Activated naive CD4-positive, alpha-beta T cell treated with anti-CD3 and anti-CD28 coated beads, Interleukin-2, amount 10 ng/mL, durations not matched to agents 7 days and 5 days (primary cell): ENCODE measurements at places on chromosomes 1 and 21.

DNA sequence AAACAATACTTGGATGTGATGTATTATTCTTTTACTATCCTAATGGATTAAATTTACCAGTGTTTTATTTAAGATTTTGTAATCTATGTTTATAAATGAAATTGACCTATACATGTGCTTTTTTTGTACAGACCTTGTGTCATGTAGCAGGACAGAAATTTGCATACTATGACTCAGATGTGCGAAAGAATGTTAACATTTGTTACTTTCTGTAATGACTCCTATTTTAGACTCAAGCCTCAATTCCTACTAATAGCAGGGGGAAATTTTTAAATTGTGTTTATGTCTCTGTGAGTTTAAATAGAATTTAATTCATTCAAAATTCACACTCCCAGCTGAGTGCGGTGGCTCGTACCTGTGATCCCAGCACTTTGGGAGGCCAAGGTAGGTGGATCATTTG, 21.8 kb upstream of the RIMKLA start:
- no peak overlapping the region for H3K27ac ChIP-seq
- no peak for DNase-seq
- H3K4me3 ChIP-seq, result no peak overlapping the region
- H3K36me3 ChIP-seq, result no peaks in the 10 kb centered on the region
- H3K4me1 ChIP-seq, result no peaks in the 10 kb centered on the region

DNA sequence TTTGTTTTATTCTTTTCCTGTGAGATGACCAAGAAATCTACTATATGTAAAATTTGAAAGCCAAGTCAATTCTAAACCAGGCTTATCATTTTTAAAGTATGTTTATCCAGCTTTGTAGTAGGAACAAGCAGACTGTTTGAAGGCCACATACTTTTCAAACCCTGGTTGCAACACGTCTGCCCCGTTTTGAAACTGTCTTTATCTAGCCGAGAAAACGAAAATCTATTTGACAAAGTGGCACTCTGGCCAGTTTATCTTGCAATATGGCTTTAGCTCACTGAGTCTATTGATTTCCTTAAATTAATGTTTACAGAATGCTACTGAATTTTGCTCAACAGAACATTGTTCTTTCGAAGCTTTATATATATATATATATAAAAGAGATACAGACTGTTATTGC, 39.7 kb downstream of the PROX1 start:
- H3K4me3 ChIP-seq, result no peak overlapping the region
- no peak overlapping the region for H3K27ac ChIP-seq
- H3K36me3 ChIP-seq, result no peaks in the 10 kb centered on the region
- DNase-seq, result no peak

GRCh38 chr1:59520827-59521418, 224.0 kb downstream of the FGGY start:
- H3K36me3 ChIP-seq, result no peaks in the 10 kb centered on the region
- H3K27me3 ChIP-seq, result no peaks in the 10 kb centered on the region
- no peak overlapping the region for H3K4me3 ChIP-seq
- no peak for DNase-seq
- H3K27ac ChIP-seq, result no peak overlapping the region

DNA sequence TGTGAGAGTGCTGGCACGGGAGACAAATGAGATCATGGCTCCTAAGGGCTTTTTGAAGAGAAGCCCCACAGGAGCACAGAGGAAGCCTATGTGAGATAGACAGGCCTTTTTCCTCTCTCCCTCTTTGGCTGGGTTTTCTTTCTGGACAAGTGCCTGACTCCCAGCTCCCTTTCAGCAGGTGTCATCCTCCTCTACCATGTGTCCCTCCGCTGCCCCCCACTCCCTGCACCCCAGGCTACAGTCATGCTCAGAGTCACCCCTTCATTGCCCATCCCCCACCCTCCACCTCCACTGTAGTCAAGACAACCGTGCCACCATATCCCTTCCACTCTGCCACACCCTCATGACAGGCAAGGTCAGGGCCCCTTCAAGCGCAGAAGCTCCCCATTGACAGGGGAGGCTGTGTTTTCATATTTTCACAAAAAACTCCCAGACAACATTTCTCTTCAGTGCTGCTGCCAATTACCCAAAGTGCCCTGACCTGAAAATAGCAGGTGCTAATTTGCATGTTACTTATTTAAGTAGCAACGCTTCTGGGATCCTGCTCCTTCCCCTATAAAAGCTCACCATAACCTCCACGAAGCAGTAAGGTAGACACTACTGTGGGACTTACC, 92.1 kb upstream of the IPO9 start:
- H3K4me1 ChIP-seq, result peaks cover 11% of the 10 kb centered on the region
- no peak overlapping the region for H3K27ac ChIP-seq
- DNase-seq, result no peak
- H3K27me3 ChIP-seq, result peaks cover 71% of the 10 kb centered on the region
- H3K4me3 ChIP-seq, result no peak overlapping the region

DNA sequence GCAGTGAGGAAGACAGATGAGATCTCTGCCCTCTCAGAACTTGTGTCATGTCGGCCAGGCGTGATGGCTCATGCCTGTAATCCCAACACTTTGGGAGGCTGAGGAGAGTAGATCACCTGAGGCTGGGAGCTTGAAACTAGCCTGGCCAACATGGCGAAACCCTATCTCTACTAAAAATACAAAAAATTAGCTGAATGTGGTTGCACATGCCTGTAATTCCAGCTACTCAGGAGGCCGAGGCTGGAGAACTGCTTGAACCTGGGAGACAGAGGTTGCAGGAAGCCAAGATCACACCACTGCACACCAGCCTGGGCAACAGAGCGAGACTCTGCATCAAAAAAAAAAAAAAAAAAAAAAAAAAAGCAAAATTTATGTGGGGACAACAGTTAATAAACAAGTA, 40.9 kb upstream of the RALGPS2 start:
- H3K27ac ChIP-seq, result no peak overlapping the region
- H3K4me1 ChIP-seq, result no peaks in the 10 kb centered on the region
- DNase-seq, result no peak
- no peaks in the 10 kb centered on the region for H3K27me3 ChIP-seq
- no peaks in the 10 kb centered on the region for H3K36me3 ChIP-seq

DNA sequence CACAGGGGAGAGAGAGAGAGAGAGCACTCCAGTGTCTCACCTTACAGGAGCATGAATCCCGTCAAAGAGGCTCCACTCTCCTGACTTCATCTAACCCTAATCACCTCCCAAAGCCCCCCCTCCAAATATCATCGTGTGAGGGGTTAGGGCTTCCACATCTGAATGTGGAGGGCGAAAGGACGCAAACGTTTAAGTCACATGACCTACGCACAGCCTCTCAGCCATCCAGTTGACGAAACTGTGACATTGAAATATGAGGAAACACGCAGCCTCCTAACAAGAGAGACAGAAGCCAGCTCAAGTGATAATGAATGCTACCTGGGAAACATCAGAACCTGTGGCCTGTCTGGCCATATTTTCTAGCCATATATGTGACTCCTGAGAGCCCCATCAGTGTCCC, 63.7 kb downstream of the MATN1 start:
- H3K4me1 ChIP-seq, result no peaks in the 10 kb centered on the region
- H3K27ac ChIP-seq, result no peak overlapping the region
- peaks cover 4% of the 10 kb centered on the region for H3K27me3 ChIP-seq
- no peaks in the 10 kb centered on the region for H3K36me3 ChIP-seq

- no peak overlapping the region for H3K4me3 ChIP-seq
- peaks cover 2% of the 10 kb centered on the region for H3K4me1 ChIP-seq
- peaks cover 57% of the 10 kb centered on the region for H3K36me3 ChIP-seq
Measured at GRCh38 chr1:172567720-172568119, 34.8 kb downstream of the SUCO start.

- peaks cover 5% of the 10 kb centered on the region for H3K4me1 ChIP-seq
- peak; percentile 65 for DNase-seq
- H3K36me3 ChIP-seq, result no peaks in the 10 kb centered on the region
- H3K27ac ChIP-seq, result no peak overlapping the region
Measured at GRCh38 chr1:207579436-207579799, 65.5 kb upstream of the CR1L start.

GRCh38 chr1:26408604-26409003, 2.0 kb upstream of the LIN28A start:
- peak overlapping the region; percentile 22 for H3K4me3 ChIP-seq
- H3K36me3 ChIP-seq, result no peaks in the 10 kb centered on the region
- DNase-seq, result peak; percentile 88
- peaks cover 18% of the 10 kb centered on the region for H3K4me1 ChIP-seq
- H3K27me3 ChIP-seq, result peaks cover 67% of the 10 kb centered on the region

DNA sequence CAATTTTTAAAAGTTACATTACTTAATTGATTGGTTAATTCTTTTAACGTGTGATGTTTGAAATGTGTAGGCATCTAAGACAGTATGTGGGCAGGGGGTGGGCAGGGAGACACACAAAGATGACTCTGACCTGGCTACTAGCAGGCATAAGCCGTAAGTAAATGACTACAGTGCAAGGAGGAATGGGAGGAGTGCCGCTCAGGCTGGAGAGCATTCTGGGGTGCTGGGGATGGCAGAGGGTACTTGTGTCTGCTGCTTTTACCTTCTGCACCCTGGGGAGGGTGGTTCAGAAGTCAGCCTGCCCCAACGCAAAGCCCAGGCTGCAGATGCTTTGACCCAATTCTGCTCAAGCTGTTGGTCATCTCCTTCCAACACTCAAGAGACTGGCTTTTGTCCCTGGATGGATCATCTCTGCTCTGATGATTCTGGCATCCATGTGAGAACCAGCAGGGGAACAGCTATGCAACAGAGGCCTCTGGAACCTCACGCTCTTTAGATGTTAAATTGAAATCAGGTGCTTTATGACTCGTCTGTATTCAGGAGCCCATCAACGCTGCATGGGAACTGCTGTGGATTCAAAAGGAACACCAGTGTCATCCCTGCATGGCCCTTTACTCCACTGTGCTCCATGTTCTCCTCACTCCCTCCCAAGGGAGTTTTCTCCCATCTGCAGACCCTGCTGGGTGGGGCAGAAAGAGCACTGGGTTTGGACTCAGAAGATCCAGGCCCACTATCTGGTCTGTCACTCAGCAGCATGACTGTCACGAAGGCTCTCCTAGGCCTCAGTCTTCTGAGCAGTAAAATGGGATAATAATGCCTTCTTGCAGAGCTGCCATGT, 78.8 kb downstream of the FAM78B start:
- no peaks in the 10 kb centered on the region for H3K27me3 ChIP-seq
- no peak overlapping the region for H3K27ac ChIP-seq
- peaks cover 24% of the 10 kb centered on the region for H3K4me1 ChIP-seq

- no peak overlapping the region for H3K4me3 ChIP-seq
- H3K4me1 ChIP-seq, result no peaks in the 10 kb centered on the region
- no peak for DNase-seq
- H3K36me3 ChIP-seq, result no peaks in the 10 kb centered on the region
- H3K27me3 ChIP-seq, result no peaks in the 10 kb centered on the region
Measured at GRCh38 chr1:82387012-82387366, 586.3 kb downstream of the ADGRL2 start.

DNA sequence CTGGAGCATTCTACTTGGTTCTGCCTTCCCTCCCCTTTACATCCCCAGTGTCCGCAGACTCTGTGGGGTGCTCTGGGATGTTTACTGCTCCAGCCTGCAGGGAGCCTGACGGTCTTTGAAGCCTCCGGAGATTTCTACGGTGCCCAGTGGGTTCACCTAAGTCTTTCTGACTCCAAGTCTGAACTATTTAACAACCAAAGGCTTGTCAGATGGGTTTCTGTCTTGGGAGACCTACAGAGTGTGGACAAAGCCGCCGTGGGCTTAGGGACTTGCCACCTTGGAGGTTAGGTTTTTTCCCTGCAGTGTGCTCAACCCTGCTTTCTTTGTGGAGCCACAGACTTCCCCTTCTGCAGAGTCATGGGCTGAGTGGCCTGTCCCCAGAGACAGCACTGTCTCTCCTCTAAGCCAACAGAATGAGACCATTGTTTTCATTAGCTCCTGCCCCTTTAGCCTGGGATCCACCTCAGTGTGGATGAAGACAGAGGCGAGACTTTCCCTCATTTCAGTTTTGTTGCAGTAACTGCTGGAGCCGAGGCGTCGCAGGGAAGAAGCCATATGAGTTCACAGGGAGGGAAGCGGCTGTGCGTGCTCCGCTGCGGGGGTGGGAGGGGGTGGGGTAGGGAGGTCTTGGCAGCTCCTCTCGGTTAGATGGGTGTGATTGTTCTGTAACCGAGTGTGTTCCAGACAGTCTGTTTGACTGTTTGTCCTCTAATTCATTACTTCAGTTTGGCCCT, 120.7 kb downstream of the CNIH3 start:
- no peak overlapping the region for H3K4me3 ChIP-seq
- H3K36me3 ChIP-seq, result no peaks in the 10 kb centered on the region
- H3K27ac ChIP-seq, result no peak overlapping the region
- DNase-seq, result no peak
- peaks cover 61% of the 10 kb centered on the region for H3K27me3 ChIP-seq
- H3K4me1 ChIP-seq, result peaks cover 17% of the 10 kb centered on the region

DNA sequence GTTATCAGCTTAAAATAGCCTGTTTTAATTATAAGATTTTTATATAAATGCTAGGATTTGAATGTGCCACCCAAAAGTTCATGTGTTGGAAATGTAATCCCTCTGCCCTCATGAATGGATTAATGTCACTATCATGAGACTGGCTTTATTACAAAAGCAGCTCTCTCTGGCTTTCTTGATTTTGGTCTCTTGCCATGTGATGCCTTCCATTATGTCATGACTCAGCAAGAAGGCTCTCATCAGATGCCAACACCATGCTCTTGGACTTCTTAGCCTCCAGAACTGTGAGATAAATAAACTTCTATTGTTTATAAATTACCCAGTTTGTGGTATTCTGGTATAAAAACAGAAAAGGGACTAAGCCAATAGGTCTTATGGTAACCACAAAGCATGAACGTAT, 6.9 kb upstream of the PRSS38 start:
- peaks cover 15% of the 10 kb centered on the region for H3K27me3 ChIP-seq
- H3K36me3 ChIP-seq, result peaks cover 1% of the 10 kb centered on the region
- no peak for DNase-seq
